Activated T-helper 2 cell treated with anti-CD3 and anti-CD28 coated beads, Interferon-gamma antibody, Interleukin-2, Interleukin-4, amounts not matched to agents 10 μg/mL and 5 μg/mL and 100 μg/mL, durations not matched to agents 14 hours and 24 hours and 36 hours (primary cell): ENCODE measurements at places on chromosomes 7 and 10. TPM values are rescaled to one million over a fixed set of nuclear protein-coding genes. Genes with fewer than 3 reads are reported as not detected.

The AGMO gene
- total RNA-seq: not detected in 2 replicates

The MMRN2 gene
- total RNA-seq: not detected in 2 replicates

The EBLN1 gene
- not detected in 2 replicates for total RNA-seq

The HOXA2 gene
- not detected in 2 replicates for total RNA-seq

The TAS2R3 gene
- total RNA-seq: 1.2 and 1.5 TPM in 2 replicates
